ENCODE measurements at places on chromosomes 11 and 22.

GRCh38 chr11:27183672-27184457 lies 143.2 kb downstream of the BBOX1 start:
- no peak for DNase-seq

DNA sequence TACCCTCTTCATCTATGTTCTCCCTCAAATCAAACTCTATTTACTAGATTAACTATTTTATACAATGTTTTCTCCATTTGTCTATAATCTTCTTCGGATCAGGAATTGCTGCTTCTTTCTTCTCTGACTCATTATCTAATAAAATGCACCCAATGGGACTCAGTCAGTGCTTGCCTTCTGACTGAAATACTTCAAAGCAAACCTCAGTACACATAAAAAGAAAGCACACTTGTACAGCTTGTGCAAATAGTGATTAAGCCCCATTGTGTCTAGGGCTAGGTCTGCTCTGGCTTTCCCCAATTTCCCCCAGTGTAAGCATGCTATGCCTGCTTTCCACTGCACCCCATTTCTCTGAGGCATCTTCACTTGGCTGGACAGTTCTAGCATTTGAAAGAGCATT lies 118.6 kb upstream of the C11orf87 start:
- no peak for DNase-seq

- DNase-seq: no peak
Measured at GRCh38 chr22:48785792-48786678, 1041.6 kb downstream of the BRD1 start.

- peak; percentile 69 for DNase-seq
Measured at GRCh38 chr11:35605706-35606105, 12.6 kb upstream of the FJX1 start.

- DNase-seq: no peak
Measured at GRCh38 chr11:19938169-19938856, 222.0 kb downstream of the DBX1 start.

DNA sequence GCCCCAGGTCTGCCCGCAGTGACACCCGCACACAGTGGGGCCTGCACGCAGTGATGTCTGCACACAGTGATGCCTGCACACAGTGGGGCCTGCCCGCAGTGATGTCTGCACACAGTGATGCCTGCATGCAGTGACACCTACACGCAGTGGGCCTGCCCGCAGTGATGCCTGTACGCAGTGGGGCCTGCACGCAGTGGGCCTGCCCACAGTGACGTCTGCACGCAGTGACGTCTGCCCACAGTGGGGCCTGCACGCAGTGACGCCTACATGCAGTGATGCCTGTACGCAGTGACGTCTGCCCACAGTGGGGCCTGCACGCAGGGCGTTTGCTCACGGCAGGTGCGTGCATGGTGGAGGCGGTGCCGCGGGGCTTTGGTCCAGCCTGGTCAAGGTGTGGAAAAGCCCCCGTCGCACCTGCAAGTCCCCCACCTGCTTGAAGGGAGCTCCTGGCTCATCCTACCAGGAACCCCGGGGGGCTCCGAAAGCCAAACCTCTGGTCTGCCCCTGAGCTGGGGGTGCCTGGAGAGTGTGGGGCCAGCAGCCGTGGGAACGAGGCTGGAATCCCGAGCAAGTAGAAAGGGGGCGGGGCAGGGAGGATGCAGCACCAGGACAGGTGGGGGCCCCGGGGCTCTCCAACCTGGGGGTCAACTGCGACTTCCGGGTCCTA lies 8.9 kb upstream of the SYT8 start:
- no peak for DNase-seq

GRCh38 chr11:116932181-116932580 lies 94.8 kb upstream of the APOA1 start:
- DNase-seq: no peak

GRCh38 chr22:45455621-45456020 lies 42.1 kb downstream of the RIBC2 start:
- DNase-seq: no peak

GRCh38 chr11:18527512-18527911 lies 770 bp upstream of the TSG101 start:
- no peak for DNase-seq

- no peak for DNase-seq
Measured at GRCh38 chr11:12235947-12236743, 125.8 kb downstream of the MICAL2 start.

DNA sequence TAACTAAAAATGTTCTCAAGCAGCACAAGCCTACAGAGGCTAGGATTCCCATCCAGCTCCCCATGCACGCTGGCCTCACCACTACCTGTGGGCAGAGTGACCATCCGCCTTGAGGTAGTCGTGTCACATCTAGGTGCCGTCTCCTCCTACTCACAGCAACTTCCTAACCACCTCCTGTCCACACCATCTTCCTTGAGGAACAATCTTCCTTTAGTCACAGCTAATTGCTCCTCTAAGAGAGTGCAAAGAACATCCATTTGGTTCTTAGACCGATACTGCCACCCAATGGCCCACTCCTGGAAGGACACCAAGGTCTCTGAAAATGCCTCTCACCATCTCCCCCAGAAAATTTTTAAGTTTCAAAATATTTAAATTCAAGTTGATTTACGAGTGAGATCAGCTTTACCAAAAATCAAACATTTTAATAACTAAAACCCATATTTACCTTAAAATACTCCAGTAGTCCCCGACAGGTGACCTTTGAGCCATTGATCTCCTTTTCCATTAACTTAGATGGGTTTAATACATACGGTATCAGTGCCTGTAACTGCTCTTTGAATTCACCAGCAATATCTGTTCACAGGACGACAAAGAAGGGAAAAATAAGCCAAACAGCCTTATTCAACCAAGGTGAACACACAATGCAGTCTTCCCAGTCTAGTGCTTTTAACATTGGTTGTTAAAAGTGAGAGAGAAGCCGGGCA lies 21.7 kb upstream of the PLAAT3 start:
- DNase-seq: peak; percentile 41

DNA sequence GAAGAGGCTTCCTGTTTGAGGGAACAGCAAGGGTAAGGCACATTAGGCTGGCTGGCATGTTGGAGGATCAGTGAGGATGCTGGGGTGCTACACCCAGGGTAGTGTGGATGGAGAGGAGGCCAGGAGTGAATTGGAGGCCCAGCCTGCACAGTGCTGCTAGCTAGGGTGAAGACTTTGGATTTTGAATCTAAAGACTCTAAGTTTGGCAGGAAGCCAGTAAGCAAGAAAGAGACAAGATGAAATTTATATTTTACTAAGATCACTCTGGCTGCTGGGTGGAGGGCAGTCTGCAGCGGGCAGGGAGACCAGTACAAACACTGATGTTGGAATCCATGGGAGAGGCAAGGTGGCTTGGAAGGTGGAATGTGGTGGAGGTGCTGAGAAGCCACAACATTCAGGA lies 43.6 kb downstream of the TSPAN18 start:
- DNase-seq: no peak

GRCh38 chr11:34473603-34474169 lies 35.0 kb downstream of the CAT start:
- DNase-seq: no peak

- no peak for DNase-seq
Measured at GRCh38 chr22:37488337-37489135, 2.4 kb upstream of the MFNG start.

DNA sequence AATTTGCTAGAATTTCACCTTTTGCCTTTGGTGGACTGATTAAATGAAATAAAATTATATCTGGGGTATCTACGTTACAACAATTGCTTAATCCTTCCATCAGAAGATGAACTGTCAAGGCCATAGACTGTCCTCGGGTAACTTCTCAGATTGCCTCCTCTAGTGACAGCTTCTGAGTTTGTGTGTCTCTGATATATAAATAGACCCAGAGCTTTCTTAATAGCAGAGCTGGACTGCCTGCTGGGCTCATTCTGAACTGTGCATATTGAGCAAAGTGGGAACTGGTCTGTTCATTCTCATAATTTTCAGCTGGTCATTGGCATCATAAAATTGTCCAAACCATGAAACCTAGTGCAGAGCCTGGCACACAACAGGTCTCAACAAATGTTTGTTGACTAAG lies 99.1 kb upstream of the GRAMD1B start:
- no peak for DNase-seq

DNA sequence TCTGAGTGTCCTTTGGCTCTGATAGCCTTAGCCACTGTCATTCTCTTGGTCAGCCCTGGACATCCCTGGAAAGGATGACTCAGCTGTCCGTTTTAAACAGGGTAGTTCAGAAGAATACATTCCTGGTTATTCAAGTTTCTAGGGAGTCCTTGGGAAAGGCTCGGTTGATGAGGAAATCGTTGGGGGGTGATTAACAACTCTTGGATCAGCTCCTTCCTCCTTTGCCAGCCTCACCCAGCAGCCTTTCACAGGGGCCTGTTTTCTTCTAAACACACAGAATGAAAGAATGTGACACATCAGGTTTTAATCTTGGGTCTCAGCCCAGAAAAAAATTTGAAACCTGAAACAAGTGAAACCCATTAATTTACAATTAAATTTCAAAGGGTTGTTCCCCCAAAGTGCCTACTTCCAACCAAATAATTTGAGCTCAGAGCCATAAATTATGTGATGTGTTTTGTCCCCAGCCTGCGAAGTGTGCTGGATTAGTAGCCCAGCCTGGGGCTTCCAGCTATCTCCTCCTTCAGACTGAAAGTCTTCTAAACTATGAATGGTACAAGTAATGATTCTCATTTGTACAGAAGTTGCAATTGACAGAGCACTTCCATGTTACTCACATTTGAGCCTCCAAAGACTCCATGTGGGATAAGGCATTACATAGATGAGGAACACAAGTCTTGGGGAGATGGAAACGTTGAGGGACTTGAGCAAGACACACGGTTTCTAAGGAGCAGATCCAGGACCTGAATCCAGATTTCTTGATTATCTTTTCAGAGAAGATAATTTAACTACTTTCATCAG lies 19.3 kb upstream of the MRGPRX2 start:
- peak; percentile 10 for DNase-seq

DNA sequence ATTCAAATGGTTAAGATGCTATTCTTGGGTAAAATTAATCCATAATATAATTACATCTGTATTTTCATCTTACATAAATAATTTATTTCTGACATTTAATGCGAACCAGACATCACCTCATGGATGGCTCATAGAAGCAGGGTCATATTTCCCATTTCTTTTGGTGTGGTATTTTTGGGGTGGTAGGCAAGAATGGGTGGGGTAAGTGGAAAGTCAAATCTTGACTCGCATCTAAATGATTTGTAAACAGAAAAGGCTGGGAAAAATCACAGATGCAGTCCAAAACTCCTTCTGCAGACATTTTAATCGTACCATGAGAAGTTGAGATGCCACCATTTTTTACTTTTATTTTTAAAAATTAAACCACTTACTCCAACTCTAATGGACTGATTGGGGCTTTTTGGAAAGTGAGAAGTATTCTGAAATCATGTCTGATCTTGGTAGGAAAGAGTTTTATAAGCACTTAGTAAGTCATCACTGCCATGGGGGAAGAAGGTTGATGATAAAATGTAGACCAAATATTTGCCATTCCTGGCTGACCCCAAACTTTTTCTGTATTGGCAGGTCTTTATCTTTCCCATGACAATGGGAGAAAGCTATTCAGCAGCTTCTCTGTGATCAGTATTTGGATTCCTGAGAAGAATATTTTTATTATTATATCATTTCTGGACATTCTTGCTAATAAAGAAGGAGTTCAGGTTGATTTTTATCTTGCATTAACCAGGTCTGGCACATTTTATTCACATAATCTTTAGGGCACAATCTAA lies 47.2 kb upstream of the BLID start:
- no peak for DNase-seq

GRCh38 chr11:12674571-12674935 lies 332 bp downstream of the TEAD1 start:
- no peak for DNase-seq

DNA sequence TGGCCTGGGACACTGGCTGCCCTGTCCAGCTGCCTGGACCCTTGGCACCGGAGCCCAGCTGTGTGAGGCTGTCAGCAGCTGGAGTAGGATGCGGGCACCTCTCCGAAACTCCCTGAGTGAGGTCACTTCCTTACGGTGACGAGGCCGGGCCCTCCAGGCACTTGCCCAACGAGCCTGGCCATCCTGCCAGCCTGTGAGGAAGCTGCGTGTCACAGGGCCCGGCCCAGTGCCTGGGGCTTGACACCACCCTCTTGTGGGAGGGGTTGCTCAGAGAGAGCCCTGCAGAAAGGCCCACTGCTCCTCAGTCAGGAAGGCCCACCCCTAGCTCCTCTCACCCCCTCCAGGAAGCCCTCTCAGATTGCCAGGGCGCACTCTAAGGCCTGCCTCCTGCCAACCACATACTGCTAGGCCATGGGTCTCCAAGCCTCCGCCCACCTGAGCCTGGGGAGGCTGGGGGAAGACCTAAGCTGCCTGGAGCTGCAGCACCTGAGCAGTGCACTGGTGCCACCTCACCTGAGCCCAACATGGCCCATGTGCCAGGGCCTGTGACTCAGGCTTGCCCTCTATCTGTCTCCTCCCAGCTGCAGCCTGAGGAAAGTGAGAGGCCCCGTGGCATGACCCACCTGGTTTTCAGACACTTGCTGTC lies 4.3 kb upstream of the PHLDA2 start:
- DNase-seq: no peak
